ENCODE measurements at places on chromosomes 3 and 15.

GRCh38 chr3:142961539-142961938 lies 1.9 kb downstream of the PAQR9 start:
- DNase-seq: no peak

DNA sequence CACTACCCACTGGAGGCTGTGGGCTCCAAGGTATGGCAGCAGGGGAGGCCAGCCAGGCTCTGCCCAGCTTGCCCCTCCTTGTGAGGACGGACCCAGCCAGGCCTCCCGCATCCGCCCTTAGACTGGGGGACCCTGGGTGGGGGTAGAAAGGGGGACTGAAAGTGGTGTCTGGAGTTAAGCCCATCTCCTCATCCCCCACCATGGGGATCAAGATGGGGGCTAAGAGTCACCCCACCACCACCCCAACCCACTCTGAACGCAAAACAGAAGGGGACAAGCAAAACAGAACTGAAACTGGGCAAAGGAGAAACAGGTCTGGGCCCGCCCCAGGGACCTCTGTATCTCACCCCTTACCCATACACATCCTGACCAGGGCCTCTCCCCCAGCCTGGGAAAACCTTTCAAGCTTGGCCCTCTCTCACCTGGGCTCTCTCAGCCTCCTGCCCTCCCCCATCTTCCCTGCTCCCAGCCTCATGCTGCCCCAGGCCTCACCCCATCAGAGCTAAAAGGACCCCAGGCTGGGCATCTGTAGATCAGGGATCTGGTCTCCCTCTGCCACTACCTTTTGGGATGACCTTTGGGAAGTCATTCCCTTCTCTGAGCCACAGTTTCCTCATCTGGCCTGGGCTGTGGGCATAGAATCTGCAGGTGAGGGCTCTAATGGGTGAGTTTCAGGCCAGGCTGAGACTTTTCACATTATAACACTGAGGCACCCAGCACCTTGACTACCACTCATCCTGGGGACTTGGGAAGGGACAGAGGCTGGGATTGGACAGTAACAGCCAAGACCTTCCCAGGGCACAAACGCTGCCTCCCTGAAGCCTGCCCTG lies 30.0 kb upstream of the CYP11A1 start:
- DNase-seq: no peak

DNA sequence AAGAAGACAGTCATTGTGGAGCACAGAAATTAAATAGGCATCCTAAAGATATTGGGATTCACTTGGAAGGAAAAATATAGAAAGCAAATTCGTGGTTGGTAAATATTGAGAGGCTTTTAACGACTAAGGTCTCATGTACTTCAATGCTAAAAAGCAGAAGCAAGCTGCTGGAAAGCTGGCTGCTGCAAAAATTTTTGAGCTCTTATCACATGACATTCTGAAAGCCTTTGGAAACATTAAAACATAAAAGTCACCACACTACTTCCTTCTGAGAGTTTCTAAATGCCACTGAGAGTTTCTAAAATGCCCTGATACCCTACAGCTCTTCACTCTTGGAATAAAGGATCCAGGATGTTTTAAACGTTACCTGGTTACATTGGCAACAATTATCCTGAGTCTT lies 39.0 kb upstream of the CBLB start:
- no peak for DNase-seq

DNA sequence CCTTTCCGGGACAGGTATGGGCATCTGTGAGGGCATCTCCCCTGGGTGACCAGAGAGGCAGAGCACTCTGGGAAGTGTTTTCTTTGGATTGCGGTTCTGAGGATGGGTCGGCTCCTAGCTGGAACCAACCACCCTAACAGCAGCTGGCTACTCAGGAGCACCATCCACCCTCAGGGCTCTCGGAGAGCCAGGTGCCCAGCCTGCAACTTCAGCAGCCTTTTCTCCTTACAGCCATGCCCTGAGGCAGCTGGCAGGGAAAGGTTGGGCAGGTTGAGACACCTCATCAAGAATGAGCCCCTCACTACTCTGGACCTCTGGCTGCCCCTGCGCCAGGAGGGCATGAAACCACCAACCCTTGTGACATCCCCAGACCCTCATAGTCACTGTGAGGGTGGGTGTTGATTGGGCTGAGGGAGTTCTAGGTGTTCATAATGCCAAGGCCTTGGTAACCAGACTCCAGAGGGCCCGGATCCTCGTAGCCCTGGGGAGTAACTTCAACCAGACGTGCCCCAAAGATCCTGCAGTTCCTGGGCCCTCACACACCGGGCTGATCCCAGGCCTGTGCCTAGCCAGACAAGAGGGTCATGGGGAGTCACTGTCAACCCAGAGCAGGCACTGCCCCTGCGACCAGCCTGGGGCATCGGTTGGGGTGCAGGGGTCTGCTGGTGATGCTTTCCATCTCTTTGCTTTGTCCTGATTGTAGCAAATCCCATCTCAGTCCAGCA lies 114.4 kb upstream of the ABHD17C start:
- no peak for DNase-seq

GRCh38 chr3:117238806-117239205 lies 529.2 kb downstream of the TUSC7 start:
- DNase-seq: no peak

All from G401 (cell line).